CD8-positive, alpha-beta T cell (primary cell): ENCODE measurements at places on chromosomes 7 and 10. TPM values are rescaled to one million over a fixed set of nuclear protein-coding genes. Genes with fewer than 3 reads are reported as not detected.

ANKRD1 gene
- not detected for total RNA-seq

DNA sequence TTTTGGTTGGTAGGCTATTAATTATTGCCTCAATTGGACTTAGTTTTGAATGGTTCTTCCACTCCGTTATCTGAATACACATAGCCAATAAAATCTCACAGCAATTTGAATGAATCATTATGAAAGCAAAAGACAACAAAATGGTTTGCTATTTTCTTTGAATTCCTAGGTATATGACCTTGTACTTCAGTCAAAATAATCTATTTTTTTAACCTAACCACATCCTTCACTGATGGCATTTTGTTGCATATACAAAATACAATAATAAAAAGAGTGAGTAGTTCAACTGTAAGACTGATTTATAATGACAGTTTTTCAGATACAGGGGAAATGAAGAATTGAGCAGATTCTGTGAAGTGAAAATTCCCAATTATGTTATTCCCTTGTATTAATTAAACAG is 433.1 kb downstream of the HTR7 start:
- no peak for DNase-seq

DNA sequence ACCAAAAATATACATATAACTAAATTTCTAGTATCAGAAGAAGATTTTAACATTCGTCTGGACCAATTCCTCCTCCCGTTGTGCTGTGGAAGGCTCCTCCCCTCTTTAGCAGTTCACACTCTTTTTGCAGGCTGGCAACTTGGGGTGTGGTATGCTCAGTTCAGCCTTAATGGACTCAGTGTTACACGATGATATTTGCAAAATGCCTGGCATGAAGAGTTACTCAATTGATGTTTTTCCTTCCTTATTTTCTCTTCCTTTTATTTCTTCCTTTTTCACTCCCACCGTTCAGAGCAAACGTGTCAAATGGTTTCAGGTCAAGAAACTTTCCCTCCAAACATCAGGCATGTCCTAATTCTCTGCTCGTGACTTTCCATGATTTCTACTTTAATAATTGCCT is 248.3 kb downstream of the PHF14 start:
- DNase-seq: no peak

DNA sequence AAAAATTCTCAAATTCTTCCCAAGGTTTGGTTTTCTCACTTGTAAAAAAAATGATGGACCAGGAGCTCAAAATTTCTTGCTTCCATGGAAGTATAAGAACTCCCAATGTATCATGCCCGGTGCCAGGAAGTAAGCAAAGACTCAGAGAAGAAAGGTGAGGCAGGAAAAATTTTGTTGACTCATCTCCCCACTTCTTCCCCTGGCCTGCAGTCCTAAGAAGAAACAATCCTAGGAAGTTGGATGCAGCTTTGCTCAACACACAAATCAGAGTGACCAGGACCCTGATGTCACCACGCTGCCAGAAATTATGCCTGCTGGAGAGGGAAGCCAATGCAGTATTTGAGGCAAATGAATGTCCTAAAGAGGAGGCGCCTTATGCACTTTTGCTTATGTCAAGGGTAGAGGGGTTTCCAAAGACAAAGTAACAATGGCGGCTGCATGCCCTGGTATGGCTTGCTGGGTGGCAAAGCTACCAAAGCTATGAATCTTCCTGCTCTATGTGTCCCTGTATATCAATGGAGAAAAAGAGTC is 163.6 kb downstream of the NEURL1 start:
- DNase-seq: no peak

ADRA2A gene
- total RNA-seq: not detected

GRCh38 chr7:30148951-30149459 is 14.2 kb downstream of the MTURN start:
- peak; percentile 60 for DNase-seq

KLLN gene
- 0.42 TPM for total RNA-seq

- no peak for DNase-seq
Measured at GRCh38 chr7:134167250-134167649, 40.1 kb downstream of the LRGUK start.

CHST3 gene
- not detected for total RNA-seq
